ENCODE measurements at places on chromosomes 6 and 20. TPM values are rescaled to one million over a fixed set of nuclear protein-coding genes. Genes with fewer than 3 reads are reported as not detected.

- H3K4me3 ChIP-seq = no peak overlapping the region
- peak; percentile 83 for DNase-seq
- peak overlapping the region; percentile 54 for H3K27ac ChIP-seq
- no peaks in the 10 kb centered on the region for H3K36me3 ChIP-seq
- peaks cover 3% of the 10 kb centered on the region for H3K4me1 ChIP-seq
- no peaks in the 10 kb centered on the region for H3K27me3 ChIP-seq
These were observed 35.0 kb upstream of the DSN1 start for GRCh38 chr20:36808317-36809257.

The TEAD3 gene
- total RNA-seq = 2.2 TPM

GRCh38 chr6:115747719-115748118 lies 313.0 kb downstream of the FRK start:
- no peaks in the 10 kb centered on the region for H3K36me3 ChIP-seq
- no peaks in the 10 kb centered on the region for H3K27me3 ChIP-seq
- H3K27ac ChIP-seq = no peak overlapping the region

The ADGB gene
- 0.56 TPM for total RNA-seq

- H3K4me3 ChIP-seq = no peak overlapping the region
- H3K4me1 ChIP-seq = peaks cover 17% of the 10 kb centered on the region
- H3K27me3 ChIP-seq = peaks cover 13% of the 10 kb centered on the region
- no peaks in the 10 kb centered on the region for H3K36me3 ChIP-seq
- H3K27ac ChIP-seq = no peak overlapping the region
These were observed 150.8 kb downstream of the ESR1 start for GRCh38 chr6:151958332-151958731.

The FGD2 gene
- 0.52 TPM for total RNA-seq

The SLC22A23 gene
- 1.0 TPM for total RNA-seq

The TPX2 gene
- 149 TPM for total RNA-seq

DNA sequence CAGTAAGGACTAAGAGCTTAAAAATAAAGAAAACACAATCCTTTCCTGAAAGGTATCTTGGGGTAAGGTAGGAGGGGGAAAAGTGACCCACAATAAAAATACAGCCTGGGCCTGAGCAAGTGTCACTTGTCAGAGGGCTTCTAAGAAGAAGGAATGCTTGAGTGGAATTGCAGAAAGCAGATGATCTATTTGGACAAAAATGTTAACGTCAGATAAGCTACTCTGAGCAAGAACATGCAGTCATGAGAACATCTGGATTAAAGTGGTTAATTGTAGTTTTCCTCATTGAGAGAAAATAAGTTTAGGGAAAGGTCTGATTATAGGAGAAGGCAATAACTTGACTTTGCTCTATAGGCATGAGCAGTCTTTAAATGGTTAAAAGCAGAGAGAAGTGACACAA lies 581.9 kb downstream of the HTR1B start:
- no peak overlapping the region for H3K27ac ChIP-seq
- no peaks in the 10 kb centered on the region for H3K36me3 ChIP-seq
- DNase-seq = no peak
- no peaks in the 10 kb centered on the region for H3K27me3 ChIP-seq
- H3K4me1 ChIP-seq = no peaks in the 10 kb centered on the region

- H3K27ac ChIP-seq = peak overlapping the region; percentile 25
- peak; percentile 50 for DNase-seq
- H3K4me1 ChIP-seq = peaks cover 12% of the 10 kb centered on the region
- peaks cover 18% of the 10 kb centered on the region for H3K36me3 ChIP-seq
These were observed 1.5 kb upstream of the STX16 start for GRCh38 chr20:58649288-58650180.

DNA sequence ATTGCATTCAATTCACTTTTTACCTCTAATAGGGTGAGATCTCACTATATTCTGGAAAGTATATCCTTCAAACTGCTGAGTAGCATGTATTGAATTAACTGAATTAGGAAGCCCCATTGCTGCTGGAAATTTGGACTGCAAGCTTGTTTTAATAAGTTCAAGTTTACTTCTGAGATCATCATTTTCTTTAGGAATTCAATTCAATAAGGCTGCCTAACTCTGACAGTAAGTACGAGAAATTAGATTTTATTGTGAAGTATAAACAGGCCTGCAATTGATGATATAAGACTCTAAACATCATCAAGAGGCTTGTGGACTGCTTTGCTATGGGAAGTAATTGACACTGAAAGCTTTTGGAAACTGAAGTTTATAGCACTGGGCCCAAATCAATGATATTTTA lies 44.4 kb downstream of the OGFRL1 start:
- H3K27ac ChIP-seq = no peak overlapping the region
- no peaks in the 10 kb centered on the region for H3K36me3 ChIP-seq
- no peaks in the 10 kb centered on the region for H3K4me1 ChIP-seq
- no peak for DNase-seq

GRCh38 chr6:15143086-15143485 lies 102.8 kb upstream of the JARID2 start:
- no peaks in the 10 kb centered on the region for H3K4me1 ChIP-seq
- no peaks in the 10 kb centered on the region for H3K36me3 ChIP-seq
- DNase-seq = no peak
- peaks cover 2% of the 10 kb centered on the region for H3K27me3 ChIP-seq
- no peak overlapping the region for H3K4me3 ChIP-seq

DNA sequence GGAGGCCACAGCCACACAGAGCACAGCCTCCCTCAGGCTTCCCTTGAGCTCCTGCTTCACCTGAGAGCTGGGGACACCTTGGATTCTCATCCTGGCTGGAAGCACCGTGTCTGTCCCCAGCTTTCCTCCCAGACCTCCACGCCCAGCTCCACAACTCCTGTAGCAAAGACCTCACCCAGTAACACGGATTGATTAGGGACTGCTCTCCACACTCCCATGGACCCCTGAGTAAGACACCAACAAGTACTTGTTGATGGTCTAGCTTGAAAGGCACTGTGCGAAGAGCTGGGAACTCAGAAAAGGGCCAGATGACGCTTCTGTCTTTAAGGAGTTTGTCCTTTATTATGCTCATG lies 109.6 kb downstream of the DLL1 start:
- H3K27ac ChIP-seq = no peak overlapping the region
- H3K27me3 ChIP-seq = peaks cover 3% of the 10 kb centered on the region
- H3K4me3 ChIP-seq = no peak overlapping the region

DNA sequence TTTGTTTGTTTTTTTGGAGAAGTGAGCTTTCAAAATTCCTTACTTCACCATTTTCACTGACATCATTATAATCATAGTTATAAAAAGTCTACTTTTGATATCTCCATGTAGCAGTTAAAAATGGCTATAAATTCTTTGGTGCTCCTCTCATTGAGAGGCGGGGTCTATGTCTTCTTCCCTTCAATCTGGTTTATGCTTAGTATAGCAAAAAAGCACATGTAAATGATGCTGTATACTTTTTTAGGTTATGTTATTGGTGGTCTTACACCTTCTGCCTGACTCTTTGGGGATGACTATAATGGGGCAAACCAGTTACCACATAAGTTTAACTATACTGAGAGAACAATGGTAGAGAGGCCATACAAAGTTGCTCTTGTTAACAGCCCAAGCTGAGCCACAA lies 289.6 kb downstream of the EPM2A start:
- DNase-seq = no peak
- H3K27me3 ChIP-seq = no peaks in the 10 kb centered on the region
- H3K4me1 ChIP-seq = no peaks in the 10 kb centered on the region
- H3K27ac ChIP-seq = no peak overlapping the region
- H3K4me3 ChIP-seq = no peak overlapping the region

GRCh38 chr6:148747471-148748165 lies 788 bp downstream of the UST start:
- peak overlapping the region; percentile 79 for H3K4me3 ChIP-seq
- no peak overlapping the region for H3K27ac ChIP-seq
- peaks cover 8% of the 10 kb centered on the region for H3K27me3 ChIP-seq
- H3K4me1 ChIP-seq = peaks cover 28% of the 10 kb centered on the region
- DNase-seq = peak; percentile 68
- H3K36me3 ChIP-seq = peaks cover 2% of the 10 kb centered on the region

GRCh38 chr6:124825564-124825963 lies 136.7 kb upstream of the RNF217 start:
- no peaks in the 10 kb centered on the region for H3K27me3 ChIP-seq
- no peak overlapping the region for H3K27ac ChIP-seq
- no peaks in the 10 kb centered on the region for H3K4me1 ChIP-seq

- no peaks in the 10 kb centered on the region for H3K27me3 ChIP-seq
- H3K36me3 ChIP-seq = no peaks in the 10 kb centered on the region
- H3K4me3 ChIP-seq = no peak overlapping the region
- no peaks in the 10 kb centered on the region for H3K4me1 ChIP-seq
These were observed 439.0 kb upstream of the JAG1 start for GRCh38 chr20:11112832-11113231.

The ANKRD66 gene
- total RNA-seq = not detected

GRCh38 chr6:122128445-122128844 lies 271.0 kb upstream of the HSF2 start:
- peaks cover 2% of the 10 kb centered on the region for H3K4me1 ChIP-seq
- DNase-seq = no peak
- H3K27ac ChIP-seq = no peak overlapping the region

DNA sequence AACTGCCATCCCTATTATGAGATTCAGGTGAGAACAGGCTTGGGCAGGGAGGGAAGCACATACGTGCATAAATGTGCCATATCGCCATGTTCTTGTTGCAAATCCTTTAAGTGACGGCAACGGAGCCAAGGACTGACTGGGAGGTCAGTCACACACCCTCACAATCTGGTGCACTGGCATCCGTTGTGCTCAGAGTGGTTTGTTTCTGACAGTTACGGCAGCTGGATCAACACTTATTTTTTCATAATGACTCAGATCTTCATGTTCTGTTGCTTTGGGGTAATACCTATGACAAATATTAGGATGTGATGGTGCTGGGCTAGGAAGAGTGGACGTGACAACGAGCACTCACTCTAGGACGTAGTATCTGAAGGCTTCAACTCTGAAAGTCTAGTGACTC lies 56.2 kb upstream of the PREP start:
- H3K4me3 ChIP-seq = peak overlapping the region; percentile 36
- H3K4me1 ChIP-seq = peaks cover 30% of the 10 kb centered on the region
- H3K36me3 ChIP-seq = no peaks in the 10 kb centered on the region

- H3K27ac ChIP-seq = no peak overlapping the region
- no peak for DNase-seq
- no peak overlapping the region for H3K4me3 ChIP-seq
- H3K27me3 ChIP-seq = no peaks in the 10 kb centered on the region
These were observed 39.0 kb upstream of the NEDD9 start for GRCh38 chr6:11271228-11272020.

DNA sequence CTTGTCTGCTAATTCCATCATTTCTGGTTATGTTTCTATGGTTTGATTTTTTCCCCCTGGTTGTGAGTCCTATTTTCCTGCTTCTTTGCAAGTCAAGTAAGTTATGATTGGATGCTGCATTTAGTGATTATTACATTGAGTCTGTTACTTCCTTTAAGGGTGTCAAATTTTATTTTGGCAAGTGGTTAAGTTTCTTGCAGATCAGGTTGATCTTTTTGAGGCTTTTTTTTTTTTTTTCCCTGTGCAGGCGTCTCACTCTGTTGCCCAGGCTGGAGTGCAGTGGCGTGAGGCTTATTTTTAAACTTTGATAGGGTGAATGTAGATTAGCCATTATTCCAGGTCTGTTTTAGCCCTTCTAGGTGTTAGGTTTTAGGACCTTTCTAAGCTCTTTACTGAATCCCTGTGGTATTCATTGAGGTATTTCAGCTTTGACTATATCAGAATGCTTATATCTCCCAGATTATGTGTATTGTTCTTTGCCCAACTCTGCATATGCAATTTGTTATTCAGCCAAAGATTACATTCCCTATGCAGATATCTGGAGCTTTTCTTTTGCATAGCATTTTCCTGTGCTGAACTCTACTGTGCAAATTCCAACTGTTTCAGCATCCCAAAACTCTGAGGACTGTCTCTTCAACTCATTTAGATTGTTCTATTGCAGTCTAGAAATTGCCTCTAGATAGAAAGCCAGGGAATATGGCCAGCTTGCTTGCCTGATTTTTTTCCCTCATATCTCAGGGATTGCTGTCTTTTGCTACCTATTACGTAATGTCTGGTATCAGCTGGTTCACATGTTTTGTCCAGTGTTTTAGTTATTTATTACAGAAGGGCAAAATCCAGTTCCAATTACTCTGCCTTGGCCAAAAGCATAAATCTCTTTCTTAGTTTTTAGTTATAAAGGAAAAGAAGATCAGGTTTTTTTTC lies 113.3 kb downstream of the AFG1L start:
- no peaks in the 10 kb centered on the region for H3K4me1 ChIP-seq
- H3K36me3 ChIP-seq = peaks cover 25% of the 10 kb centered on the region
- no peaks in the 10 kb centered on the region for H3K27me3 ChIP-seq
- no peak overlapping the region for H3K4me3 ChIP-seq
- no peak for DNase-seq
- H3K27ac ChIP-seq = no peak overlapping the region

- H3K27me3 ChIP-seq = no peaks in the 10 kb centered on the region
- peak overlapping the region; percentile 97 for H3K27ac ChIP-seq
- H3K4me1 ChIP-seq = peaks cover 49% of the 10 kb centered on the region
- H3K4me3 ChIP-seq = peak overlapping the region; percentile 67
These were observed 94.7 kb downstream of the CLIC5 start for GRCh38 chr6:45920819-45921511.

The DEFB132 gene
- total RNA-seq = not detected

DNA sequence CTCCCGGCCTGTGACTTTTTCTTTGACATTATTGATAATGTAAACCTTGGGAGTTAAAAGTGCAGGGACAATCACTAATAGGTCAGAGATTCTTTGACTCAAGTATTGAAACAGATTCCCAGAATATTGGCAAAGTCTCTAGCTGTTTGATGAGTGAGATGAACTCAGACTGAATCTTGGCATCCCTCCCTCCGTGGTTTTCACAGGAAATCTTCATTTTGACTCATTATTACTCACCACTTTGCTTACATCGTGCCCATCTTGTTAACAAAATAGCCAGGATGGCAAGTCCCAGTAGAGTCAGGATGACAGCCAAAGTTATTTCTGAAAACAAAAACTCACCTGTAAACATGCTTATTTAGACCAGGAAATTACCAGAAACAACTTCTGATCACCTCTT lies 2.0 kb downstream of the TSBP1 start:
- peak; percentile 47 for DNase-seq
- H3K4me3 ChIP-seq = no peak overlapping the region
- H3K27me3 ChIP-seq = peaks cover 34% of the 10 kb centered on the region
- no peaks in the 10 kb centered on the region for H3K36me3 ChIP-seq

The C6orf163 gene
- total RNA-seq = 0.95 TPM

GRCh38 chr20:1860446-1860845 lies 34.8 kb upstream of the SIRPA start:
- peaks cover 19% of the 10 kb centered on the region for H3K27me3 ChIP-seq
- no peaks in the 10 kb centered on the region for H3K36me3 ChIP-seq
- H3K4me1 ChIP-seq = no peaks in the 10 kb centered on the region

DNA sequence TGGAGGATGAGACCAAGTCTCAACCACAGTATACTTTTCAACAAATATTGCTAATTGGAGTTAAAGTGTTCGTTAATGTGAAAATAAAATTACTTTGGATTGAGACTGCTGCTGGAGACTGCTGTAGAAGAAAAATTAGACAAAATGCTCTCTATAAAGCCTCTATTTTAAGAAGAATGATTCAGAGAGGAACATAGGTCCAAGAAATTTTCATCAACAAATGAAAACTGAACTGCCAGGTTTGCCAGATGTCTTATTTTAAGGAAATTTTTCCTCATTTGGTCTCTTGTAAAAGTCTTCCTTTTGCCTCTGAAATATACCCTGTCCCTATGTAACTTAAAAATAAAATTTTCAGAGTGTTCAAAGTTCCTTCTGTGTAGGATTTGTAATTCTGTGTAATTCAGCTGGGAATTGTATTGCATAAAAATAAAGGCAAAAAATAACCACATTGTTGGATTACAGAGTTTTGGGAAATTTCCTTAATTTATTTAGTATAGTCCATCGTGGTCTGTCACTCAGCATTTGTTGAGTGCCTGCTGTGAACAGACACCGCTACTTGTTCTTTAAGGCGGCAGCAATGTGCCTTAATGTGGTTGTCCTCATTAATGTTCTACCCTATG lies 27.4 kb downstream of the ANKS1A start:
- H3K27me3 ChIP-seq = no peaks in the 10 kb centered on the region
- no peak overlapping the region for H3K27ac ChIP-seq
- H3K36me3 ChIP-seq = peaks cover 4% of the 10 kb centered on the region
- peaks cover 20% of the 10 kb centered on the region for H3K4me1 ChIP-seq
- no peak for DNase-seq

The PSORS1C1 gene
- total RNA-seq = not detected
